ENCODE measurements at places on chromosomes 7 and 10. TPM values are rescaled to one million over a fixed set of nuclear protein-coding genes. Genes with fewer than 3 reads are reported as not detected.

The EPHB6 gene
- total RNA-seq: 0.28 TPM

The PAX4 gene
- total RNA-seq: not detected

The RARRES2 gene
- not detected for total RNA-seq

The DPP6 gene
- total RNA-seq: not detected

The CCL24 gene
- not detected for total RNA-seq

The GIMAP6 gene
- not detected for total RNA-seq

The SRRM3 gene
- not detected for total RNA-seq

The UCMA gene
- total RNA-seq: not detected

The ANKRD7 gene
- not detected for total RNA-seq

The TRPV5 gene
- total RNA-seq: not detected

The MOGAT3 gene
- total RNA-seq: not detected

The CUZD1 gene
- total RNA-seq: 0.41 TPM

The LRIT1 gene
- not detected for total RNA-seq

The ESYT2 gene
- total RNA-seq: 51.2 TPM

The ABCB1 gene
- total RNA-seq: 4.4 TPM

The HOXA2 gene
- 0.11 TPM for total RNA-seq

The MMD2 gene
- total RNA-seq: not detected

The RPEL1 gene
- not detected for total RNA-seq

The BUB3 gene
- total RNA-seq: 218 TPM

The CYP26C1 gene
- not detected for total RNA-seq

The TRIM74 gene
- not detected for total RNA-seq

The NPY4R gene
- total RNA-seq: not detected

The CXCL12 gene
- 207 TPM for total RNA-seq

The TLL2 gene
- total RNA-seq: 0.30 TPM

The THAP5 gene
- total RNA-seq: 23.1 TPM

The MYO3A gene
- not detected for total RNA-seq

The MLXIPL gene
- not detected for total RNA-seq

The SEMA3A gene
- 63.4 TPM for total RNA-seq

The FAM237B gene
- not detected for total RNA-seq

The NRG3 gene
- not detected for total RNA-seq
